ENCODE measurements at places on chromosomes 7 and 10.

DNA sequence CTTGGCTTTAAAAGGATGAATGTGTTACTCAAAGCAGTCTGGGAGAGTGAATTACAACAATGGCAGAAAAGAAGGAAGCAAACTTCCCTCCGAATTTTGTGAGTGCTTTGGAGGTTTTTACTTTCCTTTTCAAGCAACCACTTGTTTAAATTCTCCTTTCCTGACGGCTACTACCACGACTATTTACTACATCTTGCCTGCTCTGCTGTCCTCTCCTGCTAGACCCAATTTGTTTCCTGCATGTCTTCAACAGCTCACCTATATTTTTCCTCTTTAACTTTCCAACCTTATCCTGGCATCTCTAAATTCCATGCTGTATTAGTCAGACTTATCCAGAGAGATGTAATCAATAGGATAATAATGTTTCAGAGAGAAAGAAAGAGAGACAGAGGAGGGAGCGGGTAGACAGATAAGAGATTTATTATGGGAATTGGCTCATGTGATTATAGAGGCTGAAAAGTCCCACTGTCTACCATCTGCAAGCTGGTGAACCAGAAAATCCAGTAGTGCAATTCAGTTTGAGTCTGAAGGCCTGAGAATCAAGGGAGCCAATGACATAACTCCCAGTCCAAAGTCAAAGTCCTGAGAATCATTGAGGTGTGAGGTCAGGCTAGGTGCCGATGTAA is 42.8 kb upstream of the SLC13A1 start:
- DNase-seq, result no peak

DNA sequence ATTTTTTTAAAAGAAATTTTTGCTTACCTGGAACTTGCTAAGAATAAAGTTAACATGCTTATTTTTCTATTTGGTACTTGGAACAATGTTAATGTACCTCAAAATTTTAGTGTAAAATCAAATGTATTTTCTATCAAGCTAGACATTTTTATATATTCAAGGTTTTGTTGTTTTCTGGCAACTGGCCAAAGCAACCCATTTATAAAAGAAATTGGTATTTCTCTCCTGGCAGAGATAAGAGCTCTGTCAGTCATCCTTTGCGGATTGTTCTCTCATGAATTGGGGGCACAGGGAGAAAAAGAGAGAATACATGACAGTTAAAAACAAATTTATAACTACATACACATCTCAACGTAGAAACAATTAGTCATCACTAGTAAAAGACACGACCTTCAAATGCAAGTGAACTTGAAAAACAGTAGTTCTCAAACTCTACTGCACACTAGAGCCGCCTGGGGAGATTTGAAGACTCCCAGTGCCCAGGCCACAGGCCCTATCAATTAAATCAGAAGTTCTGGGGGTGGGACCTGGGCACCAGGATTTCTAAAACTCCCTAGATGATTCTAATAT is 152.4 kb upstream of the LAMB4 start:
- DNase-seq, result no peak

- no peak for DNase-seq
Observed at GRCh38 chr10:79022565-79023230, 46.1 kb upstream of the ZMIZ1 start.

- DNase-seq, result no peak
Observed at GRCh38 chr7:70659263-70659662, 472.7 kb upstream of the GALNT17 start.

- DNase-seq, result no peak
Observed at GRCh38 chr7:29019896-29020295, 61.8 kb upstream of the TRIL start.
